ENCODE measurements at places on chromosomes 7 and 10.

GRCh38 chr7:81883801-81884393, 114.0 kb upstream of the HGF start:
- no peak for DNase-seq

DNA sequence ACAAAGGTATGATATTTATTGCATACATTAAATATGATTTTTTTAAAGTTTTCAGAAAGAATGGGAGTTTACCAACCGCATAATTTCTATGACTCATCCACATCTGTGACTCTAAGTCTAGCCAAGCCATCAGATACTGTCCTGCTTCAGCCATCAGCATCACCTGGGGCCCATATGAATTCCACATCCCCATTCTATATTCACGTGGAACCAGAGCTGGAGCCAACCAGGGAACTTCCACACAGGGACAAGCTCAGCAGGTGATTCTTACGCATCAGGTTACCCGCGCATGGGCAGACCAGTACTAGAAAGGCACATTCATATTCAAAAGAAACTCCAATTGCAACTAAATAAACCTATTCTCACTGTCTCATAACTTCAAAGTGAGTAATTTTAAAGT, 817.7 kb upstream of the IGFBP3 start:
- peak; percentile 23 for DNase-seq

- peak; percentile 4 for DNase-seq
These were observed 6.3 kb downstream of the C7orf57 start for GRCh38 chr7:48041653-48041970.

- peak; percentile 48 for DNase-seq
These were observed 141.1 kb downstream of the ELFN1 start for GRCh38 chr7:1810961-1811849.

DNA sequence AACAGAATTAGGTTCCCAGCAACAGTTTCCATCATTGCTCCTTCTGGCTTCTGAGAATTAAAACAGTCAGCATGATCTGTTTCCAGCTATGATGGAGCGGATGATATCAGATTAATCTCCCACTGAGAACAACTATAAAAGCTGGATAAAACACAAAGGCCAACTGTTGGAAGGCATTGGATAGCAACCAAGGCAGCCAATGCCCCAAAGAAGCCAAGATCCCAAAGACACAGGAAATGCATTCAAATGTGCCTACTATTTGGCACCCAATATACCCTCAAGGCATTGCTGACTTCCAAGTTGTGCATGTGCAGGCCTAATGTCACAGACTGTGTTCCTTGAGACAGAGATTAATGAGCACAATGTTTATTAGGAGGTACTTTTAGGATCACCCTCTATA, 259.3 kb downstream of the ARHGAP12 start:
- no peak for DNase-seq

DNA sequence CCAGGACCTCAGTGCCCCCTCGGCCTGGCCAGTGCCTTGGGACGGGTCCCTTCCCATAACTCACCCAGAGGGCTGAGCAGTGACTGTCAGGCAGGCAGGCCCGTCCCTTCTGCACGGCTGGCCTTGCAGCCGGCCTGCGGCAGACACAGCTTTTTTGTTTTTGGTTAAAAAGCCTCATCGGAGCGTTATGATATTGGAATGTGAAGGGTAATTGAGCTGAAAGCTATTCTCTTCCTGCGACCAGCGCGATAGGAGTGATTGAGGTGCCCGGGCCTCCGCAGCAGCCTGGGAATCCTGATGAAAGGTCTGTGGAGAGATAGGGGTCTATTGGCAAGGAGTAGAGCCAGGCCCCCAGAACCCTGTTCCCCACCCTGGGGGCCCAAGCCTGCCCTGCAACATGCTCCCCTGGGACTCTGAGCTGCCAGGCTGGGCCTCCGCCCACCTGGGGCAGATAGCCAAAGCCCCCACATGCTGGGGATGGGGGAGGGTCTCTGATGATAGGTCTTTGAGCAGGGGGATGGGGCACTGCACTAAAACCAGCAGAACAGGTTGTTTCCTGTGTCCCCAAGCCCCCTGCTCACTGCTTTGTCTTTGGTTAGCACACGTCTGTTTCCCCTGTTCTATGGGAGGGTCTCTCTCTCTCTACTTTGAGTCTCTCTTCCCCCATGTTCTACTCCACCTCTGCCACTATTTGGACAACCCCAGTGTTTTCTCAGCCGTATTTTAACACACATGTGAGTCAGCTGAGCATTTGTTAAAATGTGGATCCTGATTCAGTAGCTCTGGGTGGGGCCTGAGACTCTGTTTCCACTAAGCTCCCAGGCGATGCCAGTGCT, 131.9 kb downstream of the CDH23 start:
- peak; percentile 54 for DNase-seq

- DNase-seq, result no peak
These were observed 58.5 kb downstream of the CLRN3 start for GRCh38 chr10:127834221-127834620.

All from fibroblast of lung (primary cell).